ENCODE measurements at places on chromosomes 12 and 14. TPM values are rescaled to one million over a fixed set of nuclear protein-coding genes. Genes with fewer than 3 reads are reported as not detected.

The GUCY2C gene
- 137 TPM for total RNA-seq

The SLC25A21 gene
- total RNA-seq: not detected

The KRT81 gene
- not detected for total RNA-seq

The DNAJC22 gene
- 57.8 TPM for total RNA-seq

The PLBD1 gene
- 33.6 TPM for total RNA-seq

The AACS gene
- 29.4 TPM for total RNA-seq

The CISTR gene
- total RNA-seq: not detected

The SLC39A9 gene
- total RNA-seq: 113 TPM

The PLCZ1 gene
- not detected for total RNA-seq

The AKAP6 gene
- total RNA-seq: 13.7 TPM

The AVPR1A gene
- total RNA-seq: 0.18 TPM

The MPHOSPH9 gene
- 38.5 TPM for total RNA-seq

The TDRD9 gene
- not detected for total RNA-seq

The SYNE3 gene
- 7.2 TPM for total RNA-seq

GRCh38 chr12:97048421-97049035 is 141.5 kb downstream of the NEDD1 start:
- no peak overlapping the region for H3K27ac ChIP-seq
- H3K4me3 ChIP-seq: no peak overlapping the region
- DNase-seq: no peak
- no peaks in the 10 kb centered on the region for H3K36me3 ChIP-seq

- no peaks in the 10 kb centered on the region for H3K4me1 ChIP-seq
- H3K27me3 ChIP-seq: no peaks in the 10 kb centered on the region
- H3K36me3 ChIP-seq: no peaks in the 10 kb centered on the region
- DNase-seq: no peak
Measured at GRCh38 chr14:22008766-22009165, 335.1 kb upstream of the OR4E1 start.

DNA sequence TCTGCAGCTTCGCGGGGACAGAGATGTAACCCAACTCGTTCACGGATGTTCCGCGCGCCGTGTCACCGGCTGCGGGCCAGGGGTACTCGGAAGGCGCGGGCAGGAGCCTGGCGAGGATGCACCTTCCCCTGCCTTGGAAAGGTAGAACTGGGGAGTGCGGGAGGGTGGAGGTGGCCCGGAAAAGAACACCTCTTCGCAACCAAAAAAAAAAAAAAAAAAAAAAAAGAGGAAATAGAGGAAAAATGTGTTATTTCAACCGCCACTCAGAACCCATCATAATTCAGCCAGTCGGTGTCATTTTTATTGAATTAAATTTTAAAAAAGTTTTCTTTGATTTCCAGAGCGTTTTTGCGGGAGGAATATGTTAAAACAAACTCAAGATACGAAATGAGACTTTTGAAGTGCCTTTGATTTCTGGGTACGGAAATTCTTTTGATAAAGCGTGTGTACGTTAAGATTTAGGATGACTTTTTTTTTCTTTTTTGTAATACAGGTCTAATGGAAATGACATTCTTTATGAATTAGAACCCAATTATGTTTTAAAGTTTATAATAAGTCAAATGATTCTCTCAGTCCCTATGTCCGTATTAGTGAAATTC is 8.9 kb downstream of the CDKN1B start:
- peak overlapping the region; percentile 89 for H3K4me3 ChIP-seq
- no peaks in the 10 kb centered on the region for H3K27me3 ChIP-seq
- H3K4me1 ChIP-seq: peaks cover 11% of the 10 kb centered on the region
- no peak for DNase-seq

DNA sequence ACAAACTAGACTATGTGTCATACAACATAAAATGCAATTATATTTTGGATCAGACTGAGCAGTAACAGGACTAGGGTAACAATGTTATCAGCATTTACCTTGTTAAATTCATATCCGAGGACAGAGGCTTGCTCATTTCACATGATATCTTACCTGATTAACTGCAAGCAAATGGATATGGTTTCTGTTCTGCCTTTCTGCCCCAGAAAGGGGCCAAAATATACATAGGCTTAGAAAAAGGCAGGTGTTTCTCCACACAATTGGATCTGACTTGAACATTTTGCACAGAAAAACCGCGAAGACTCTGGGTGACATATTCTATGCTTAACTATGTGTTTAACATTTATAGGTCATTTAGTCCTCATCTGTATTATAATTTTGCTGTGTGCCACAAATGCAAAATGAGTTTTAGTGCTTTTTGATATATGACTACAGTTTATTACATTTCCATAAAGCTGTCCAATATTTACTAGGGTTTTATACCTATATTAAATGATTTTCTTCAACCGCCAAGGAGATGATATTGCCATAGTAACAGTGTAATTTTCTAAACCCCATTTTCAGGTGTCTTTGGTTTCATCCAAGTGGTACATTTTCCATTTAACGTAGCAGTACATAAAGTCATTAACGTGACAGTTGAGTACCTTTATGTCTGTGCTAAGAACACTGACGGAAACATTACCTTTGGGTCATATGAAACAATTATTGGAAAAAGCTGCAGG is 249.3 kb upstream of the KRR1 start:
- no peak overlapping the region for H3K4me3 ChIP-seq
- H3K4me1 ChIP-seq: no peaks in the 10 kb centered on the region
- no peaks in the 10 kb centered on the region for H3K36me3 ChIP-seq

DNA sequence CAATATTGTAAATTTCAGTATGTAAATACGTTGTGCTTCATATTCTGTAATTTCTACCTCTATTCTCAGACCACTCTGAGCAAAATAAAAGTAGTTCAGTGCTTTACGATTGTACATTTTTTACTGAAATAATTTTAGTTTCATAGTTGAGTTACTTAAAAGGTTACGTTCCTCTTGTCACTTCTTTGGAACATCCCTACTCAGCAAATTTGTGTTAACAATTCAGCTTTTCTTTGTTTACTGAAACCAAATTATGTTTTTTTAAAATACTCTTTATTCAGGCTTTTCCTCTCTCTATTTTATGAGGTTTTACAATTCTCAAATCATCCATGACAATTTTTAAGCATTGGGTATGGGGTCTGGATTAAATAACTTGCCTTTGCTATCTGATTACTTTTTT is 25.8 kb downstream of the CPSF6 start:
- H3K4me1 ChIP-seq: no peaks in the 10 kb centered on the region
- no peak for DNase-seq
- no peak overlapping the region for H3K4me3 ChIP-seq
- no peaks in the 10 kb centered on the region for H3K36me3 ChIP-seq
- no peak overlapping the region for H3K27ac ChIP-seq
- H3K27me3 ChIP-seq: no peaks in the 10 kb centered on the region

- H3K4me1 ChIP-seq: no peaks in the 10 kb centered on the region
- no peak for DNase-seq
- no peaks in the 10 kb centered on the region for H3K36me3 ChIP-seq
- H3K4me3 ChIP-seq: no peak overlapping the region
Measured at GRCh38 chr14:54866588-54866987, 36.0 kb downstream of the GCH1 start.

DNA sequence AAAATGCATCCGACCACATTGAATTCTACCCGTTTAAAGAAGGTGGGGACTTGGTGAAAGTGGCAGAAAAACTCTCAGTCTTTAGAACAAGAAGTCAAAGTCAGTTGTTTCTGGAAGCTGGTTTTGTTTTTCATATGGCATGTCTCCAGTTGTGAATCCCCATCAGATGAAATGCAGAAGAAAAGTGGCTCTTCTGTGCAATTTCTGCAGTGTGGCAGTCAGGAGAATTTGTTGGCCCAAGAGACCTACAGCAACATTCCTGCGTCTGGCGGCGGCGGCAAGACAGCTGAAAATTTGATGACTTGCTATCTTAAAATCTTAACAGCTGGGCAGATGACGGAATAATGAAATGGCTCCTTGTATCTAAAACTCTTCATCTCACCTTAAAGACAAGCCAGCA is 201.5 kb downstream of the FOXN3 start:
- no peaks in the 10 kb centered on the region for H3K36me3 ChIP-seq
- no peak overlapping the region for H3K27ac ChIP-seq

GRCh38 chr12:60822580-60822979 is 1226.8 kb downstream of the SLC16A7 start:
- H3K27ac ChIP-seq: no peak overlapping the region
- no peaks in the 10 kb centered on the region for H3K4me1 ChIP-seq
- H3K4me3 ChIP-seq: no peak overlapping the region
- no peaks in the 10 kb centered on the region for H3K36me3 ChIP-seq

GRCh38 chr12:96766232-96766631 is 140.8 kb upstream of the NEDD1 start:
- H3K27me3 ChIP-seq: no peaks in the 10 kb centered on the region
- H3K4me1 ChIP-seq: no peaks in the 10 kb centered on the region
- no peak for DNase-seq
- no peaks in the 10 kb centered on the region for H3K36me3 ChIP-seq

DNA sequence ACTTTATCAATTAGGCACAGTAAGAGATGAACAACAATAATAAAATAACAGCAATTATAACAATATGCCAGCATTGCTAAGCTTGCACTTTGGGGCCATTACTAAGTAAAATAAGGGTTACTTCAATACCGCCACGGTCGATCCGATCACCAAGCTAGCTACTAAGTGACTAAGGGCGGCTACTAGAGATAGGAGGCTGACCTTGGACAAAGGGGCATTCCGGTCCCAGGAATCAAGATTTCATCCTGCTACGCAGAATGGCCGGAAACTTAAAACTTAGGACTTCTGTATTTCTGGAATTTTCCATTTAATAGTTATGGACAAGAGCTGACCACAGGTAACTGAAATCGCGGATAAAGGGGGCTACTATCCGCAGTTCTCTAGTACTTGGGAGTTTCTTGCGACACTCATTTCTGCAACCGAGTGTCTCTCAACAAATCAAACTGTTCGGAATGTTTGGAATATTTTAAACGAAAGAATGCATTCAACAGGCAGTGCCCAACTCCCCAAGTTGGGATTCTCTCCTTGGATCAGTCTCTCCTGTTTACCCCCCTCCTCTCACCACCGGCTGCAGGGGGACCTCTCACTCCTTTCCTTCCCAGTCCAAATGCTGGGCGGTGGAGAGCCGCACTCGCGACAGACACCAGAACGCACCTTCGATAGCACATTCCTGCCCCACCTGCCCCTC is 650 bp downstream of the HEBP1 start:
- no peak for DNase-seq
- H3K27ac ChIP-seq: peak overlapping the region; percentile 87
- H3K4me3 ChIP-seq: peak overlapping the region; percentile 90
- H3K4me1 ChIP-seq: peaks cover 5% of the 10 kb centered on the region
- no peaks in the 10 kb centered on the region for H3K27me3 ChIP-seq

- no peaks in the 10 kb centered on the region for H3K27me3 ChIP-seq
- no peak overlapping the region for H3K27ac ChIP-seq
- DNase-seq: no peak
- no peak overlapping the region for H3K4me3 ChIP-seq
- no peaks in the 10 kb centered on the region for H3K36me3 ChIP-seq
Measured at GRCh38 chr12:117284140-117284539, 77.3 kb downstream of the NOS1 start.

GRCh38 chr14:24900269-24901100 is 149.5 kb downstream of the STXBP6 start:
- H3K36me3 ChIP-seq: no peaks in the 10 kb centered on the region
- H3K27ac ChIP-seq: no peak overlapping the region
- no peak overlapping the region for H3K4me3 ChIP-seq
- no peak for DNase-seq

- no peaks in the 10 kb centered on the region for H3K4me1 ChIP-seq
- H3K36me3 ChIP-seq: no peaks in the 10 kb centered on the region
- no peak overlapping the region for H3K4me3 ChIP-seq
- H3K27ac ChIP-seq: no peak overlapping the region
Measured at GRCh38 chr12:109987615-109988014, 8.6 kb downstream of the GIT2 start.

DNA sequence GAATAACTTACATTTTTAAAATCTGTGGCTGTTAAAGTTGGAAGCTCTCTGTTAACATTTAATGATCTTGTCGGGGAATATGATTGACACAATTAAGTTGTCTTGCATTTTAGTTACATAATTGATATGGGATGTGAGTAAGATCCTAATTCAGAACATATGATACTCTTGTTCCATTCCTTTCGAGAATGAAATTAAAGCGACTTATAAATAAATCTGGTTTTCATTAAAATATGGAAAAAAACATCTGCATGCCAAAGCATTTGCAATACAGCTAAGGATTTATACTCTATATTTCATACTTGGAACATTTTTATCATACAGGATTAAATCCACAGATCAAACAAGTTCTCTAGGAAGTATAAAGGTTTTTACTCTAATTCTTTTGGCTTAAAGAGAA is 52.0 kb downstream of the SLC38A6 start:
- no peaks in the 10 kb centered on the region for H3K27me3 ChIP-seq
- no peaks in the 10 kb centered on the region for H3K4me1 ChIP-seq
- H3K27ac ChIP-seq: no peak overlapping the region
- no peaks in the 10 kb centered on the region for H3K36me3 ChIP-seq

DNA sequence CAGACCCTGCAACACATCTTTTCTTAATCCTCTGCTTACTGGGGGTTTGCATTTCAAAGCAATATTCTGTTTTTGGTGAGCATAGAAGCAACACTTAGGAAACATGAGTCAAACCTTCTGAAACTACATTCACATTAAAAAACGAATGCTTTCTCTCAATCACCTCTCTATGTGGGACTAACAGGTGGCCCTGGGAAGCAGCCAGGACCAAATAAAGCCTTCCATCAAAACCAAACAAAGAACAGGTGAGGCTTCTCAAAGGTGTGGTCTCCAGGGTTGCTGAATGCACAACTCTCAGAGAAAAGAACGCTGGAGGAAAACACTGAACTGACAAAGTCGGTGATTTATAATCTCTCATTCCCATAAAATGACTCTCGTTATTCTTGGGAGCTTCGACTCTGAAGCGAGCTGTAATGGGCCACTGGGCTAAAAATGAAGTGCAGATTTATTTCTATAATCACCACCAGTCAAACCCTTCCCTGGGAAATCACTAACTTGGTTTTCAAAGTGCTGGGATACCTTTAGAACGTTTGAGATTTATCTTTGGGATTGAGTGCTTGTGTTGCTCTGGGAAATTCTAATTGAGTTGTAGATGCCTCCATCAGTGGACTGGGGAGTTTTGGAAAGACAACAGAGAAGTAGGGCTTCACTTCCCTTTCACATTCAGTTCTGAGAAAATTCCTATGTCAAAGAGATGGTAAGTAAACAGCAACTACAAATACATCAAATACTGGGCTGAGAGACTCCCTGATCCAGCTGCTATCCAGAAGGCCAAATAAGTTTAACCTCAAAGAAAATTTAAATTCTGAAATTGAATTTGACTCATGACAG is 262.0 kb upstream of the TMPO start:
- H3K27me3 ChIP-seq: no peaks in the 10 kb centered on the region
- no peak for DNase-seq
- H3K4me3 ChIP-seq: no peak overlapping the region

Data from Peyer's patch (tissue), 4 donors.